ENCODE measurements at places on chromosomes 2 and 18.

GRCh38 chr2:197515739-197516392, at the start of gene MOB4:
Gene MOB4, plus strand, starts transcription at chr2:197516066. Its CDS starts 21 bp downstream, at chr2:197516087.
- H3K27ac ChIP-seq = peak within 1 kb of the TSS; percentile 95
- H3K27me3 ChIP-seq = no peaks in the 10 kb centered on the region
- no peaks in the 10 kb centered on the region for H3K36me3 ChIP-seq
- H3K4me1 ChIP-seq = no peaks in the 10 kb centered on the region
- H3K4me3 ChIP-seq = peak within 1 kb of the TSS; percentile 58
- peak; percentile 95 for DNase-seq

DNA sequence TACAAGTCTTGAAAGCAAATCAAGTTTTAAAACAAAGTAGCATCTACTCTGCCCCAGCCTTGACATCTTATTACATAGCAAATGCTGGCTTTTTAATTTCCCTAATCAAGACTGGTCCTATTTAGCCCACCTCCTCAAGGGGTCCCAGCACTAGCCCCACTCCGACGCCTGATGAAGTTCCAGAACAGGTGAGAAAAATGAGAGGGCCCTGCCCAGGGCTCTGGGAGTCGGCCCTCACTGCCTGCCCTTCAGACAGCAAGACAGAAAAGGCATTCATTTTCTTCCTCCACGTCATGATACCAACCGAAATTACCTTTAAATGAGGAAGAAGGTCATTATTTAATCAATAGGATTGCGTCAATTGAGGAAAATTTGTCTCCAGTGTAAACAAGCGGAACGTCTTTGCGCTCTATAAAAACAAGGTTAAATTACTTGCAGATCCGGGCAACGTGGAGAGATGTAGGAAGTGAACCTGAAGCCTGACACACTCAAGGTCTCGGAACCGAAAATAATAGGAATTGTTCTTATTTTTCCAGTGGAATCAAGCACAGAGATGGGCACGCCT, 170.6 kb upstream of the PKDCC start:
- no peak for DNase-seq
- H3K4me3 ChIP-seq = no peak overlapping the region
- no peaks in the 10 kb centered on the region for H3K4me1 ChIP-seq
- no peaks in the 10 kb centered on the region for H3K27me3 ChIP-seq
- H3K27ac ChIP-seq = no peak overlapping the region
- H3K36me3 ChIP-seq = no peaks in the 10 kb centered on the region

GRCh38 chr2:116510117-116510671, 1304.3 kb upstream of the DDX18 start:
- no peaks in the 10 kb centered on the region for H3K27me3 ChIP-seq
- no peaks in the 10 kb centered on the region for H3K36me3 ChIP-seq
- H3K4me3 ChIP-seq = no peak overlapping the region

DNA sequence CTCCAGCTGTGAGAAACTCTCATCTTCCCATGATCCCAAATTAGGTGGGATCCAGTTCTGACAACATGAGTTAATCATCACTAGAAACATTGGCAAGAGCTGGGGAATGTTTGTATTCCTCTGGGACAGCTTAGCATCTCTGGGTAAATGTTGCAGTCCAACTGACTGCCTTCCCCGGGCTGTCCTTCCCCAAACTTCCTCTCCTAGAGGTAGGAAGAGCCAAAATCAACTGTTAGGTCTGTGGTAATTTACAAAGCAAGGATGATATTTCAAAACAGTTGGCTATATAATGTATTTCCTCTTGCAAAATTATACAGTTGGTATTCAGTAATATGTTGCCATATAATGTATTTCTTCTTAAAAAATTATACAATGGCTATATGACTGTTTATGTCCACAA, 148.5 kb downstream of the MGAT5 start:
- DNase-seq = no peak
- H3K4me1 ChIP-seq = peaks cover 5% of the 10 kb centered on the region
- H3K36me3 ChIP-seq = no peaks in the 10 kb centered on the region
- H3K4me3 ChIP-seq = no peak overlapping the region

DNA sequence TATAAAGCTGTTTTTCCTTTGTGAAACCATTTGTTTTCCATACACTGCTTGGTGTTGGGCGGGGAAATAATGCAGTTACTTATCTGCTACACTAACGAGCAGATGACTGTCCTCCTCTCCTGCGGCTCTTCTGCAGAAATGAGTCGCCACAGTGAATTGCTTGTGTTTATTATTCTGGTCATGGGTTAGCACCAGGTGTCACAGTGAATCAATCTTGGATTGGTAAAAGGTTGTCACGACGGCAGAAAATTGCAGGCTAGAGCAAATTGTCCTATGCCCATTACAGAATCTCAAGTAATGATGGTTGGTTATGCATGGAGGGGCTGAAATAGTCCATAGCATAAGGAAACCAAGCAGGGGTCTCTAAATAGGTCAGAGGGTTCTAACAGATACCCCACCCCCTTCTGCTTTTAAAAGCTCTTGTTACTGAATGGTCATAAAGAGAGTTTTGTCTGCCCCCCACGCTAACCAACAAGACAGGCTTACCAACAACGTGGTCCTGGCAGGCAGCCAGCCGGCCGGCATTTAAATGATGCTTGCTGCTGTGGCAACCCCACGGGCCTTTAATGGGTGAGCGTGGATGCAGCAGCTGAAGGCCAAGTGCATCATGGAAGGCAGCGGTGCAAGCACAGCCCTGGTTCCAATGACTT, 29.5 kb downstream of the RAB31 start:
- DNase-seq = peak; percentile 18
- H3K36me3 ChIP-seq = no peaks in the 10 kb centered on the region
- H3K27ac ChIP-seq = no peak overlapping the region
- H3K4me3 ChIP-seq = no peak overlapping the region
- no peaks in the 10 kb centered on the region for H3K27me3 ChIP-seq

DNA sequence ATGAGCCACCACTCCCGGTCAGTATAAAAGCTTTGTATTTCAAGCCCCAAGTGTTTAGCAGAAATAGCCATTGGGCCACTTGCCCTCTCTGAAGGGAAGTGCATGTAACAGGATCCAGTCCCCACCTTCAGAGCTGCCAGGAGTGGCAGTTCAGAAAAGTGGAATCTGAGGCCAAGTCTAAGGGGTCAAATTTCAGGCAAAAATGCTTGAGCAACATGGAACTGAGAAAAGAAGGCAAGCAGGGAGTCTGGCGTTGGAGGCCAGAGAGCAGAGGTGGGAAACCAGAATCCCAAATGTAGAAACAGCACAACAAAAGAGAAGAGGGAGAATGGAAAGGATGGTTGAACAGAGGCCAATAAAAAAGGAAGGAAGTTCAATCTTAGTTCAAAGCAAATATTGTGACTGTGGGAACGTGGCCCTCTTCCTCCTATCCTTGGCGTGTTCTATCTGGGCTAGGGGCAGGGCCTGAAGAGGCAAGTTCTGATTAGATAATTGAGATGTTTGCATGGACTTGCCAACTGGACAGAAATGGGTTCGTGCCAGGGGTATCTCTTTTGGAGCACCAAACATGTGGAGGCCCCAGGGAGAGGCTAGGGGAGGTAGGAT, 102.2 kb downstream of the AP1S3 start:
- no peaks in the 10 kb centered on the region for H3K4me1 ChIP-seq
- no peaks in the 10 kb centered on the region for H3K27me3 ChIP-seq
- H3K27ac ChIP-seq = no peak overlapping the region
- no peaks in the 10 kb centered on the region for H3K36me3 ChIP-seq
- no peak overlapping the region for H3K4me3 ChIP-seq
- DNase-seq = no peak

DNA sequence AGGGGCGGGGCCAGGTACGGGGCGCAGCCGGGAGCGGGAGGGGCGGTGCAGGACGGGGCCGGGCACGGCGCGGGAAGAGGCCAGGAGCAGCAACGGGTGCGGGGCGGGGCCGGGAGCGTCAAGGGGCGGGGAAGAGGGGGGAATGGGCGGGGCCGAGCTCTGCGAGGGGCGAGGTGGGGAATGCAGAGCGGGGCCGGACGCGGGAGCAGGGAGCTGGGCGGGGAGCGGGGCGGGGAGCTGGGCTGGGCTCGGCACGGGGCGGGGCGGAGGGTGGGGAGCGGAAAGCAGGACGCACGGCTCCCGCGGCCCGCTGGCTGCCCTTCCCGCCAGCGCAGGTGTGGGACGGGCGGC, at the start of gene IMPA2:
Gene IMPA2 (plus strand): TSS at position 316 of the 351 bp plus-strand sequence. CDS start 163 bp downstream, outside the sequence.
- peak within 1 kb of the TSS; percentile 96 for H3K4me3 ChIP-seq
- no peaks in the 10 kb centered on the region for H3K27me3 ChIP-seq
- no peaks in the 10 kb centered on the region for H3K36me3 ChIP-seq
- H3K27ac ChIP-seq = peak within 1 kb of the TSS; percentile 97
- no peak for DNase-seq

All from pancreas (tissue), 10 donors.